ENCODE measurements at places on chromosomes 16 and 17.
A peak's percentile ranks its signal among the peaks of the same experiment; 100 is the strongest.

GRCh38 chr17:66416207-66416940, 114.0 kb downstream of the PRKCA start:
- no peak for DNase-seq

DNA sequence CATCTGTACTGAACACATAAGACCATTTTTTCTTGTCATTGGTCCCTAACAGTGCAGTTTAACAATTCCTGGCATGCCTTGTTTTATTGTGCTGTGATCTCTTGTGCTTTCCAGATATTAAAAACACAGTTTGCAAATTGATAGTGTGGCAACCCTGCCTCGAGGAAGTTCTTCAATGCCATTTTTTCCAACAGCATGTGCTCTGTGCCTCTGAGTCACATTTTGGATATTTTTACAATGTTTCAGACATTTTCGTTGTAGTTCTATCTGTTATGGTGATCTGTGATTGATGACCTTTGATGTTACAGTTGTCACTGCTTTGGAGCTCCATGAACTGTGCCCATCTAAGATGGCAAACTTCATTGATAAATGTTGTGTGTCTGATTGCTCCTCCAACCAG, 66.2 kb downstream of the GOSR1 start:
- no peak for DNase-seq

- DNase-seq = no peak
These were observed 167.5 kb downstream of the CDK5R1 start for GRCh38 chr17:32654324-32654723.

DNA sequence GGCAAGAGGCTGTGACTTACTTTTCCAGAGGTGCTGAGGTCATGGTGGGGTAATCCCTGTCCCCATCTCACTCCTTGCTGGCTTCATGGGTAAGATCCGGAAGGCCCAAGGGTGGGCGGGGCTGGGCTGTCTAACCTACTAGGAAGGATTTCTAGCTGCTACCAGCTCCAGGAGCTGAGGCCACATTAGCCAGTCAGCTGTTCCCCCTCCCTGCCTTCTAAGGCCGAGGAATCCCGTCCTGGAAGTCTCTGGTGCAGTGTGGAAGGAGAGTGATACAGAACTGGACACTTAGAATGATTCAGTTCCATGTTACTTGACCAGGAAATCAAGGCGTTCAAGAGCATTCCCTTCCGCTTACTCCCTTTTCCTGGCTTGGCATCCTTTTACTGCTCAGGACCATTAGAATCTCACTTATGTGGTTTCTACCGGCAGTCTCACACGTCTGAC, 8.9 kb downstream of the GNGT2 start:
- DNase-seq = peak; percentile 90

GRCh38 chr17:36074365-36074764, 10.3 kb downstream of the CCL18 start:
- DNase-seq = no peak

- DNase-seq = no peak
These were observed 39.5 kb downstream of the ST3GAL2 start for GRCh38 chr16:70399381-70399780.

DNA sequence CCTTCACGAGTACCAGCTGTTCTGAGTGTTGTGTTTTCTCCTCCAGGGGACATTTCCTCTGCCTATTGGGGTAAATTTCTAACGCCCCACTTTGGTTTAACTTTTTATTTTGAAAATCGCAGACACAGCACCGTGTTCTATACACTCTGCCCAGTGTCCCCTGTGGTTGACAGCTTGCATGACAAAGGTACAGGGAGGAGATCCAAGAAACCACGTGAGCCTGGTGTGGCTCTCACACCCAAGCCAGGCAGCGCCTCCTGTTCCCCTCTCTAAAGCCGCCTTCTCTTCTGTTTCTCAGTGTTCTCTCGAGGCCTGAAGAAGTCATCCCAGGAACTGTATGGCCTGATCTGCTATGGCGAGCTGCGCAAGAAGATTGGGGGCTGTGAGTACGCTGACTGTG, 25.4 kb downstream of the CRAMP1 start:
- no peak for DNase-seq

DNA sequence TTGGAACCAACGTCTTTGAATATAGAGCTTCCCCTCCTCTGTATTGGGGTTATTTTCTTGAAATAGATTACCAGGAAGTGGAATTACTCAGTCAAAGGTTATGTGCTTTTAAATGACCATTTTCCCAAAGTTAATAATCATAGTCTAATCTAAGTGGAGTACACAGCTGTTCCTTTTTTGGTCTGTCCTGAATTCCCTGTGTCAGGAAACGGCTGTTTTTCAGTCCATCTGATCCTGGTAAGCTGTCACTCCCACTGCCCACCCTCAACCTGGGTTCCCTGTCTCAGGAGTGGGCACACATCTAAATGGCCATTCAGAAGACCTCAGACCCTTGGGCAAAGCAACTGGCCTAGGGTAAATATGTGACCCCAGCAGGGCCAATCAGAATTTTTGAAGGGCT, 57.6 kb upstream of the KSR1 start:
- DNase-seq = no peak

GRCh38 chr17:65018610-65019316, 37.8 kb downstream of the GNA13 start:
- DNase-seq = no peak

GRCh38 chr17:49224198-49224996, 6.2 kb downstream of the PHOSPHO1 start:
- DNase-seq = no peak

- no peak for DNase-seq
These were observed 179.7 kb downstream of the RBFOX3 start for GRCh38 chr17:79431175-79431574.

DNA sequence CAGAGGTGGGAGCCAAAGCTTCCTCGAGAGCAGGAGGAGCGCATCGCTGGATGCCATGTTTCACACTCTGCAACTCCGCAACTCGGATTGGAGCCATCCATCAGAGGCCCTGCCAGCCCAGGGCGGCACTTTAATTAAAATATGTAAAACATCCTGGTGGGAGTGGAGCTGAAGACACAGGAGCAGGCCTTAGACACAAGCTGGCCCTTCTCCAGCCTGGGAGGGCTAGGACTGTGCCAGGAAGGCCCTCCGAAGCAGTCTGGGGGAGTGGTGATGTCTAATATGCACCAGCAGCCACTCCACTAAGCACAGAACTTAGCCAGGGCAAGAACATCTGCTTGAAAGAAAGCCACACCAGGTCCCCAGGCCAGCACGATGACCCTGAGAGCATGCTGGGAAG, 5.8 kb upstream of the CCDC182 start:
- DNase-seq = no peak

DNA sequence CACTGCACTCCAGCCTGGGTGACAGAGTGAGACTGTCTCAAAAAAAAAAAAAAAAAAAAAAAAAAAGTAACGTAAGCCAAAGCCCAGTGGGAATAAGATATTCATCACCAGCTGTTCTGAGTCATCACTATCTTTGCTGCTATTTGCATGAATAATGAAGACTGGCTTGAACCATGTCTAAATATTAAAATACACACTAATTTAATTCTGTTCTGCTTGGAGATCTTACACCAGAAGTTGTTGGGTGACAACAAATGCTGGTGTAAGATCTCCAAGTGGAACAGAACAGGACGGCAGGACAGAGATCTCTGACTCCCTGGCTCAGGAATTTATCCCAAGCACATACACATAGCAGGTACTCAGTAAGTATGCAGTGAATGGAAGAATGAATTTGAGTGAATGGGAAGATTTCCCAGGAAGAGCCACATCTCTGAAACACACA, 19.6 kb downstream of the DNAH17 start:
- peak; percentile 89 for DNase-seq

GRCh38 chr16:59973966-59974365, 1239.8 kb upstream of the GOT2 start:
- no peak for DNase-seq

- DNase-seq = no peak
These were observed 9.0 kb upstream of the ST6GALNAC2 start for GRCh38 chr17:76594690-76595089.

DNA sequence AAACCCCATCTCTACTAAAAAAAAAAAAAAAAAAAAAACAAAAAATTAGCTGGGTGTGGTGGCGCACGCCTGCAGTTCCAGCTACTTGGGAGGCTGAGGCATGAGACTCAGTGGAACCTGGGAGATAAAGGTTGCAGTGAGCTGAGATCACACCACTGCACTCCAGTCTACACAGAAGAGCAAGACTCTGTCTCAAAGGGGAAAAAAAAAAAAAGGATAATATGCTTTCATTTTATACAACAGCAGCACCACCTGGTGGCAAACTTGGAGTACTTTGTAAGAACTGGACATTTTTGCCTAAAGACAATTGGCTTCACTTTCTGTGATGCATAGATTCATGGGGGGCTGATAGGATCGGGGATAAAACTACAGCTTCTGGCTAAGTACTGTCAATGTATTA, 8.5 kb downstream of the CHTF8 start:
- peak; percentile 71 for DNase-seq

- peak; percentile 87 for DNase-seq
These were observed at the start of gene FAM222B for GRCh38 chr17:28842282-28843012. FAM222B (minus strand) TSS chr17:28842790; CDS start chr17:28766667, 76,123 bp downstream.

- peak; percentile 46 for DNase-seq
These were observed 143.6 kb upstream of the NOL11 start for GRCh38 chr17:67573987-67574657.

- DNase-seq = no peak
These were observed 9.9 kb downstream of the ACSM3 start for GRCh38 chr16:20773679-20774078.

GRCh38 chr17:40480501-40481003, 20.9 kb downstream of the TNS4 start:
- no peak for DNase-seq

DNA sequence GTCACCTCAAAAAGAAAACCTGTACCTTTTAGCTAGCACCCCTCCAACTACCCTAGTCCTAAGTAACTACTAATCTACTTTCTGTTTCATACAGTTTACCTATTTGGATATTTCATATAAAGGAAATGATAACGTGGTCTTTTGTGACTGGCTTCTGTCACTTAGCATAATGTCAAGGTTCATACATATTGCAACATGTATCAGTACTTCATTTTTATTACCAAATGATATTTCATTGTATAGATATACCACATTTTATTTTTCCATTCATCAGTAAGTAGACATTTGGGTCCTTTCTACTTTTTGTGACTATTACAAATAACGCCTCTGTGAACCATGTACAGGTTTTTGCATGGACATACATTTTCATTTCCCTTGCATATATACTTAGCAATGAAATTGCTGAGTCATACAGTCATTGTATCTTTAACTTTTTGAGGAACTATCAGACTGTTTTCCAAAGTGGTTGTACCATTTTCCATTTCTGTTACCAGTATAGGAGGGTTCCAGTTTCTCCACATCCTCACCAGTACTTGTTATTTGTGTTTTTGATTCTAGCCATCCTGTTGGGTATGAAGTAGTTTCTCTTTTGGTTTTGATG, 23.7 kb downstream of the MOSMO start:
- no peak for DNase-seq

DNA sequence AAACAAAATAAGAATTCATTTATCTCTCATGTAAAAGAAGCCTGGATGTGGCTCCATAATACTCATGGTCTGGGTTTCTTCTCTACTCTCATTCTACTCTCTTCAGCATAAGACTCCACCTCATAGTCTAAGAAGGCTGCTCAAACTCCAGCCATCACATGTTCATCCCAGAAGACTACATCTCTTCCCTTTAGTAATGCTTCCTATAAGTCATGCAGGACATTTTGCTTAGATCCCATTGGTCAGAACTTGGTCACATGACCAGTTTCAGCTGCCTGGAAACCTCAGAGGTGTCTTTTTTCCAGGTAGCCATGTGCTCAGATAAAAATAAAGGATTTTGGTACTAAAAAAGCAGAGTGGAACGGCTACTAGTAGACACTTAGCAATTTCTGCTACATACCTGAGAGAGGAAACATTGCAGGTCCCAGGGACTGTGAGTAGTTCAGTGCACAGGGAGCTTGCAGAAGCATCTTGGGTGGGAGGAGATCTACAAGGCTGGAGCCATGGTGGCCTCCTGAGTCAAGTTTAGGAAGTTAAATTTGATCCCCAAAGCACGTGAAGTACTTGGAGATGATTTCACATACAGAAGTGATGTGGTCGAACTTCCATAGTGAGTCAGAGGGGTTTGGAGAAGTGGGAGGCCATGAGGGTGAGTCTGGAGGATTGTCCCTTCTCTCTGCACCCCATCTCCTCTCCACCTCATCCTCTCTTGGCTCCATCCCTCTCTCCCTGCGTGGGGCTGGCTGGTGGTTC, 110.2 kb downstream of the CCDC182 start:
- no peak for DNase-seq

GRCh38 chr17:50055055-50055425, 870 bp upstream of the ITGA3 start:
- DNase-seq = peak; percentile 96

DNA sequence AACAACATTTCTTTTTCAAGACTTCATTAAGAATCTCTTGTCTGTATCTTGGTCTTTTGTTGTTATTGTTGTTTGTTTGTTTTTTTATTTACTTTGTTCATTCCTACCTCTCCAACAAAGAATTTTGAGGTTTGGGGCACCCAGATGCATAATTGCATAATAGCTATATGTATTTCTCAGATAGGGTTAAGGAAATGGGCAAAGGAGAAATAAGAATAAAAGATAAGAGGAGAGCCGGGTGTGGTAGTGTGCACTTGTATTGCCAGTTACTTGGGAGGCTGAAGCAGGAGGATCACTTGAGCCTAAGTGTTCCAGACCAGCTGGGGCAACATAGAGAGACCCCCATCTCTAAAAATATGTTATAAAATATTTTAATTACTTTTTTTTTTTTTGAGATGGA, 30.5 kb downstream of the CDH1 start:
- no peak for DNase-seq

DNA sequence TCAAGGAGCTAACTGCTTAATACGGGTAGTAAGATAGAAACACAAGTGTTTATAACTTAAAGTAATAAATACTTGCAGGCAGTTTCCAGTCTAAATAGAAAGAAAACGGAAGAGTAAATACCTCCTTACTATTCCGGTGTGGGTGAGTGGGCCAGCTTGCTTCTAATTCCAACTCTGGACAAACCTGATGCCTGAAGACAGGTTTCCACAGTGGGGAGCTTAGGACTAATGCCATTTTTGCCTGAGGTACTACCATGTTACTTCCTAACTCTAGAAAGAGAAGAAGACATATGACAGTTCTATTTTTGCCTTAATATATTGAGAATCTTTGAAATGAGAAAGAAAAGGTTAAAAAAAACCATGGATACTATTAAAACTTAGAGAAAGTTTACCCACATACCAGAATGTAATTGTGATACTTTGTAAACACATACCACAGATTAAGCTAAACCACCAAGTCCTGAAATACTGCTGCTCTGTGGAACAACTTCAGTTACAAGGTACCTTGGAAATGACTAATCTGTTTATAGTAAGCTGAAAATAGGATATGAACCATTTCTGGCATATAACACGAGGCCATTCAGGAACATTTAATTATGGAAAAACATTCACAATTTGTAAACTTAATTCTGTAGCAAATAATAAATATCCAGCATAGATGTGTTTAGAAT, 70.2 kb downstream of the ZZEF1 start:
- no peak for DNase-seq

GRCh38 chr17:59763861-59764260, 56.4 kb downstream of the VMP1 start:
- peak; percentile 77 for DNase-seq

GRCh38 chr16:83744441-83744981, 63.3 kb upstream of the HSBP1 start:
- DNase-seq = peak; percentile 88

All from kidney tubule cell (primary cell).